Stimulated activated CD4-positive, alpha-beta T cell treated with anti-CD3 and anti-CD28 coated beads, Interleukin-4, amount 100 ng/mL, for 1 hour (primary cell): ENCODE measurements at places on chromosomes 7 and 10.

DNA sequence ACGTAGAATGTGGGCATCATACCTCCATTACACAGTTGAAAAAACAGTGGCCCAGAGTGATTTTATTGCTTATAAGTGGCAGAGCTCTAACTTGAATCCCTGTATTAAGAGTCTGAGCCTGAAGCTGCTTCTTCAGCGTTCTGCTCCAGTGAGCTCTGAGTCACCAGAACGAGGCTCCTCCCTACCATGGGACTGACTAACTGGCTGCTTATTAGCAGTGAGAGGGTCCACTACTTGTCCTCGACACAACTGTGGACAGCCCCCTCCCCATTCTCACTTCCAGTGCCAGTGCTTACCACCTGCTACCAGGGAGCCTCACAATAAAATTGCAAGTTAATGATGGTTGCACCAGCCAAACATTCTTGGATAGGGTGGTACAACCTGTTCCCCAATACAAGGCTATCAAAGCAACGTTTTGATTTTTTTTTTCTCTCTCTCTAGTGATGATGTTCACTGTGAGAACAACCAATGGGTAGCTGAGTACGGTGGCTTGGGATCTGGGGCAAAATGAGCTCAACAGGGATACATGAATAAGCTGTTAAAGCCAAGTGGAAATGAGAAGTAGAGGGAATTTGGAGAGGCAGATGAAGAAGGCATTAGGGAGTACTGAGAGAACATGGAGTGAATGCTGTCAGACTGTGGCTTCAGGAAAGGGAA lies 2.7 kb upstream of the NRG3 start:
- DNase-seq: no peak

GRCh38 chr10:105514106-105514505 lies 873.0 kb downstream of the SORCS3 start:
- DNase-seq: no peak

- no peak for DNase-seq
Observed at GRCh38 chr10:29620112-29620690, 14.6 kb downstream of the SVIL start.

- DNase-seq: no peak
Observed at GRCh38 chr10:97673736-97674525, 13.1 kb downstream of the AVPI1 start.

GRCh38 chr10:124344266-124344590 lies 74.5 kb downstream of the OAT start:
- no peak for DNase-seq

DNA sequence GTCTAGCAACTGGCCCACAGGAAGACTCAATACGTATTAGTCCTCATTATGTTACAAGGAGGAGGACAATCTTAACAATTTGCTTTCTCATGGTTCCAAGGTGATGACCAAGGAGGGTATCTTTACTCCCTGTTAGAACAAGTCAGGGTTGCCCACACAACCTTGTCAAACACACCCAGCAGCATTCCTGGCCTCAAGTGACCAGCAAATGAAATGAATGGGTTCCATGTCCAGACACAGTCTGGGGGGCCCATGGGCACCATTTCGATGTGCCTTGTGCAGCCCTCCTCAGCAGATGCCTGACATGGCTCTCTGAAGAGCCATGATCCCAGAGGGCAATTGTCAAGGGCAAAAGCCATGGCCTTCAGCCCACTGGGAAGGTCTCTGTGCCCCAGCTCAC lies 40.8 kb downstream of the ANXA8 start:
- no peak for DNase-seq

GRCh38 chr7:27897001-27897400 lies 157.0 kb downstream of the TAX1BP1 start:
- no peak for DNase-seq

- DNase-seq: no peak
Observed at GRCh38 chr10:84991301-84991700, 662.9 kb downstream of the CCSER2 start.

- DNase-seq: no peak
Observed at GRCh38 chr10:111370101-111370500, 293.3 kb downstream of the ADRA2A start.

GRCh38 chr7:64686493-64687184 lies 20.7 kb downstream of the ZNF107 start:
- no peak for DNase-seq

GRCh38 chr7:50272808-50273207 lies 31.7 kb upstream of the IKZF1 start:
- DNase-seq: no peak

- peak; percentile 7 for DNase-seq
Observed at GRCh38 chr7:31744294-31744874, 57.4 kb downstream of the PPP1R17 start.

DNA sequence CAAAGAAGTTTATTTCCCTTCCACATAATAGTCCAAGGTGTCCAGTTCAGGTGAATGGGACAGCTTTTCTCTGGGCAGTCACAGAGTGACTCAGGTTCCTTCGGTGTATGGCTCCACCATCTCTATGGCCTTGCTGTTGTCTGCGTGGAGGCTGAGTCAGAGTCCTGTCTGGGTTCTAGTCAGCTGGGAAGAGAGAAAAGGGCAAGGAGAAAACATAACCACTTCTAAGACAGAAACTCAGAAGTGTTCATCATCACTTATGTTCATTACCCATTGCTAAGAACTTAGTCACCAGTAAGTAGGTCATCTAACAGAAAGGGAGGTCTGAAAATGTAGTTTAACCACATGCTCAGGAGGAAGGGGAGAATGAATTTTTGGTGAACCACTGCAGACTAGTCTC lies 32.4 kb upstream of the CCDC7 start:
- peak; percentile 46 for DNase-seq

DNA sequence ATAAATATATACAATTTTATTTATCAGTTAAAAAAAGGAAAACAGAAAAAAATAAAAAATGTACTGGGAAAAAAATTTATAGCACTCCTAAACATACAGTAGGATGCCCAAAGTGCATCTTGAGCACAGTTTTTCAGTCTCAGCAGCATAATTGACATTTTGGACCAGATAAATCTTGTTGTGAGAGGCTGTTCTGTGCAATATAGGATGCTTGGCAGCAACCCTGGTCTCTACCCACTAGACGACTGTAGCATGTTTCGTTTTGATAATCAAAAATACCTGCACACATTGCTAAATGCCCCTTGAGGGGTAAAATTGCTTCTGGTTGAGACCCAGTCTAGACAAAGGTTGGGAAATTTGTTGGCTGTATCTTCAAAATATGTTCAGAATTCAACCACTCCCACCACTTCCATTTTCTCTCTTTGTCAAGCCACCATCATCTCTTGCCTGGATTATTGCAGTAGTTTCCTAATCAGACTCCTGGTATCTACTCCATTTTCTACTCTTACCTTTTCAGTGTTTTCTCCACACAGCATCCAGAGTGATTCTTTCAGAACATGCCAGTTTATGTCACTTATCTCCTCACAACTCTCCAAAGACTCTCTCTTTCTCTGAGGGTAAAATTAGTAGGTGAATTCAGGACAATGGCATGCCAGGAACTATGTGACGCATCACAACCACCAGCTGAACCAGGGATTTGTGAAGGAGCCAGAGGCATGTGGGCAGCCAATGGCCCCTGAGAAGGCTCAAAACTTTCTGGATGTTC lies 91.4 kb downstream of the GPR85 start:
- DNase-seq: no peak

DNA sequence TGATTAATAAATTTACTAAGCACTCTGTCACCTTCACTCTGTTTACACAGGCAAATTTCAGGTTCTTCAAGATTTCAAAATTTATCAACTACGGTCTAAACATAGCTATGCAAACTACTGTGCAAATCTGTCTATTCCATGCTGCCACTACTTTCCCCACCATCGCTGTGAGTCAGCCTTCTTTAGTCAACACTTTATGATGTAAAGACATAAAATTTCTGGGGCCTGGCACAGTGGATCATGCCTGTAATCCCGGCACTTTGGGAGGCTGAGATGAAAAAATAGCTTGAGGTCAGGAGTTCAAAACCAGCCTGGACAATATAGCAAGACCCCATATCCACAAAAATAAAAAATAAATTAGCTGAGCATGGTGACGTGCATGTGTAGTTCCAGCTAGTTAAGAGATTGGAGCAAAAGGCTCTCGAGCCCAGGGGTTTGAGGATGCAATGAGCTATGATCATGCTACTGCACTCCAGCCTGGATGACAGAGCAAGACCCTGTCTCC lies 42.6 kb downstream of the CNOT4 start:
- DNase-seq: no peak

DNA sequence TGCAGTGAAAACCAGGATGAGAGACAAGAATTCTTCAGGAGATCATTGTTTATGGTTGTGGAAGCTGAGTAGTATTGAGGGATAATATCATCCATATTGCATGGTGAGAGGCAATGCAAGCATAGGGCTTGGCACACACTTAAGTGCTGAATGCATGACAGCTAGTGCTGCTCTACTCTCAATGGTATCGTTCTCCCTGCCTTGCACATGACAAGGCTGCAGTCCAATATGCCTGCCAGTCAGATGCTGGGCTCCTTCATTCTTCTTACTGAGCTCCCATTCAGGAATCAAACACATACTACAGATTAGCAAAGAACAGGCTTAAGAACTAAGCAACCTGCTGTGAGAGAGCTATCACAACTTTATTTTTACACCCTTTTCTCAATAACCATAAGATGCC lies 72.2 kb downstream of the SORCS1 start:
- no peak for DNase-seq

GRCh38 chr10:86100581-86101061 lies 266.0 kb downstream of the GRID1 start:
- no peak for DNase-seq

- DNase-seq: no peak
Observed at GRCh38 chr10:34327184-34327583, 487.9 kb downstream of the PARD3 start.

GRCh38 chr7:132092106-132092505 lies 484.2 kb downstream of the PLXNA4 start:
- DNase-seq: no peak

DNA sequence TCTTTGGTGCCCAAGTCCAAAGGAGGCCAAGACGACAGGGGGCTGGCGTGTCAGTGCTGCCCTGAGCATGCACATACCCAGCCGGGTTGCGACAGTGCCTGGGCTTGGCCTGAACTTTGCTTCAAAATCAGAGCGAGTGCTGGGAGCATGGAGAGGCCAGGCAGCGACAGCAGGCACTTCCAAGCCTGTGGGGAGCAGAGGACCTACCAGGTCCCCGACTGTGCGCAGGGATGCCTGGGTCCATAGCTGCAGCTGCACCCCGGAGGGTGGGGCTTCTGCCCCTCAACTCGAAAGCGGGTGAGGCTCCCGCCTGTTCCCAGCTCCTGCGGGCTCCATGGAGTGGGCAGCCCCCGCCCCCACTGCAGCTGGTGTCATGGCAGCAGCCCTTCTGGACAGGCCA lies 79.1 kb downstream of the HDAC9 start:
- DNase-seq: no peak

DNA sequence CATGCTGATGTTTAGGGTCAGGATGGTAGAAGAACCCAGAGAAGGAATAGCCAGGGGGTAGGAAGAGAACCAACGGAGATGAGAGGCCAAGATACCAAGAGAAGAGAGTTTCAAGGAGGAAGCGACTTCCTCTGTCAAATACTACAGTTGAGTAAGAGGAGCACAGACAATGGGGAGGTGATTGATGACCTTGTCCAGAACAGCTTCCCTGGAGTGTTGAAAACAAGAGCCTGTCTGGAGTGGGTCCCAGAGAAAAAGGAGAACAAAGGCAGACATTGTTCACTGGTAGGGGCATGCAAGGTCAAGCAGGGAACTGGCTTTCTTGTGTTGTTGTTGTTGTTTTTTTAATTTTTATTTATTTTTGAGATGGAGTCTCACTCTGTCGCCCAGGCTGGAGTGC lies 9.6 kb upstream of the TRIM56 start:
- DNase-seq: no peak

DNA sequence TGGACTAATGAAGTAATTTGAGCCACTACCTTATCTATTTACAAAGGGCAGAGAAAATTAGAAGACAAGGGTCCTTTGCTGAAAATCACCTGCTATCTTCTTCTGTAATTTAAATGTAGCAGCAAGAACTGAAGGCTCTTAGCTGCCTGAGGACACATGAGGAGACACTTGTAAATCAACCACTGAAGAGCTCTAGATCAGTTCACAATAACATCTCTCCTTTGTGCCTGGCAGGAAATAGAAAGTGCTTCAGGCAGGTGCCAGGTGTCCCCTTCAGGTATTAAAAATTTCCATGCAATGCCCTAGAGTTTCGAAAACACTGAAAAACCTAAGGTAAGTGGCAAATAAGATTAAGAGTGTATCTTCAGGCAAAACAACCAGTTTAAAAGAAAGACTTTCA lies 474.6 kb downstream of the GRM8 start:
- DNase-seq: no peak

GRCh38 chr10:63767138-63767801 lies 246.1 kb downstream of the REEP3 start:
- no peak for DNase-seq

DNA sequence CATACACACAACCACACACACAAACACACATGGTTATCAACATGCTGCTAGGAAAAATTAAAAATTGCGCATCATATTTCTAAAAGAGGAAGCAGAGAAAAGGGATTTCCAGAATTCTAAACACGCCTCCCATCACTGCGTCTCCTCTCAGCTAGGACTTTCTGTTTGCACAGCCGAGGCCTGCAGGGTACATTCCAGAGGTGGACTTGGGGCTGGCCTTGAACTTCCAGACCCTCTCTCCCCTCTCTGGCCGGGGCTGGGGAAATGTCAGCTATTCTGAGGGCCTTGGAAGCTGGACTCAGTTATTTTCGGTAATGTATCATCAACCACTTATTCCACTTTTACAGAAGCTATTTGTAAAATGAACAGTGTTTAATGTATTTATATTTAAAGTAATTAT lies 168.7 kb downstream of the GALNT17 start:
- DNase-seq: no peak

DNA sequence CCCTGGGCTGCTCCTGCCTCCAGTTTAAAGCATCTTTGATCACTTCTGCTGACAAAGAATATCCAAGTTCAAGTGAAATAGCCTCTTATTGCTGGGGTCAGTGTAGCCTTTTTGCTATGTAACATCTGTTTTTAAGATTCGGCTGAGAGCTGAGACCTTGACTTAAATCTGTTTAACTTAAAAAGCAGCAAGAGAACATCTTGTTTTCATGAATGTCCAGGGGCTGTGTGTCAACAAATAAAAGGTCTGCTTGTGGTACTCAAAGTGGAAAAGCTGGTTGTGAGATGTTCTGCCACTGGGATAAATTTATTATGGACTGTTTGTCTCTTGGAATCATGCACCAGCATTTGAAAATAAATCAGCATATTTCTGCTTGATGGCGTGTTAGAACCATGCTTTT lies 73.2 kb downstream of the CALD1 start:
- no peak for DNase-seq
